Stimulated activated CD8-positive, alpha-beta memory T cell treated with anti-CD3 and anti-CD28 coated beads, Interleukin-15, amount 100 ng/mL, for 24 hours (primary cell): ENCODE measurements at places on chromosomes 4 and X.

- no peak for DNase-seq
These were observed 501.8 kb downstream of the BCOR start for GRCh38 chrX:39595977-39596376.

DNA sequence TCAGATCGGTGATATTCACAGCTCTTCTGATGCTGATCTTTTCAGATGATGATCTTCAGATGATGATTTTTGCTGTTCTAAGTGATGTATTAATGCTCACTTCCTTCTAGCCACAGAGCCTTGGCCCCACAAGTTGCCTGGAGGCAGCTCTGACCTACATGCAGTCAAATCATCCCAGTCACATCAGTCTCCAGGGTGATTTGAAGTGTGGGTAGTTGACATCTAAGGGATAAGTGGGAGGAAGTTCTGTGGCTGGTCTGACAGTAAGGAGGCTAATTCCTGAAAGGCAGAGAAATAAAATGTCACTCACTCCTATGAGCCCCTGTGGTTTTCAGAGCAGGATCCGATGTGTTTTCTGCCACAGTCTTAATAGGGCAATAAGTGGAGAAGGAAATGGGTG is 79.8 kb upstream of the RPL34 start:
- DNase-seq = no peak

DNA sequence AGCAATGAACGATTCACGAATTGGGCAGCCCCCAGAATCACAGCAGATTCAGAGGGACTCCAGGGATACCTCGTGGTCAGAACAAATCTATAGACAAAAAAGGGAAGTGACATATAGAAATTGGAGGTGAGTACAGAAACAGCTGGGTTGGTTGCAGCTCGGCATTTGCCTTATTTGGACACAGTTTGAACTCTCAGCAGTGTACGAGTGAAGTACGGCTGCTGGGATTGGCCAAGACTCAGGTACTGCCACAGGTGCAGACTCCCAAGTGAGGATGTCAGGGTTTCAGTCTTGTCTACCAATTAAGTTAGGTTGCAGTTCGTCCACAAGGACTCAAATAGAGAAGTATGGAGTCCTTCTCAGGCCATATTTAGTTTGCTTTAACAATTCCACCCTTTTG is 28.2 kb downstream of the HTT-AS start:
- no peak for DNase-seq

DNA sequence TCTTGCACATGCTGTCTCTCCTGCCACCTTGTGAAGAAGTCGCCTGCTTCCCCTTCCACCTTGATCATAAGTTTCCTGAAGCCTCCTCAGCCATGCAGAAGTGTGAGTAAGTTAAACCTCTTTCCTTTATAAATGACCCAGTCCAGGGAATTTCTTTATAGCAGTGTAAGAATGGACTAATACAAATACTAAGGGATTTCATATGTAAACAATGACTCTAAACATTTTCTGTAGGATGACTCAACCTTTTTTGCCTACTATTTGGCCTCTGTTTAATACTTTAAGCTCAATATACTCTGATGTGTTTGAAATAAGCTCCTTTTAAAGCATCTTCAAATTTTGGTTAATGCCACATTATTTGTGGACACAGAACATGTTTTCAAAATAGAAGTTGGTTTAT is 813.5 kb upstream of the SLIT2 start:
- no peak for DNase-seq

DNA sequence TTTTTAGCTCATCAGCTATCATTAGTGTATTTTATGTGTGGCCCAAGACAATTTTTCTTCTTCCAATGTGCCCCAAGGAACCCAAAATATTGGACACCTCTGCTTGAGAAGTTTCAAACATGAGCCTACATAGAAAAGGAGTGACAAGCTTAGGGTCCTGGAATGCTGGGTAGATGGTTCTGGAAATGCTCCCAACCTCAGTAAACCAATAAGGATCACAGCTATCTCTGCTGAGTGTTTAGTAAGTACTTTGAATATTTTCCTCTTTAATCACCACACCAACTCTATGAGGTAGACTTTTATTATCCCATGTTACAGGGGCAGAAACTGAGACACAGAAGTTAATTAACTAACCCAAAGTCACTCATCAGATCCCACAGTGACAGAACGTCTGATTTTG is 164.9 kb upstream of the KLF3 start:
- no peak for DNase-seq

DNA sequence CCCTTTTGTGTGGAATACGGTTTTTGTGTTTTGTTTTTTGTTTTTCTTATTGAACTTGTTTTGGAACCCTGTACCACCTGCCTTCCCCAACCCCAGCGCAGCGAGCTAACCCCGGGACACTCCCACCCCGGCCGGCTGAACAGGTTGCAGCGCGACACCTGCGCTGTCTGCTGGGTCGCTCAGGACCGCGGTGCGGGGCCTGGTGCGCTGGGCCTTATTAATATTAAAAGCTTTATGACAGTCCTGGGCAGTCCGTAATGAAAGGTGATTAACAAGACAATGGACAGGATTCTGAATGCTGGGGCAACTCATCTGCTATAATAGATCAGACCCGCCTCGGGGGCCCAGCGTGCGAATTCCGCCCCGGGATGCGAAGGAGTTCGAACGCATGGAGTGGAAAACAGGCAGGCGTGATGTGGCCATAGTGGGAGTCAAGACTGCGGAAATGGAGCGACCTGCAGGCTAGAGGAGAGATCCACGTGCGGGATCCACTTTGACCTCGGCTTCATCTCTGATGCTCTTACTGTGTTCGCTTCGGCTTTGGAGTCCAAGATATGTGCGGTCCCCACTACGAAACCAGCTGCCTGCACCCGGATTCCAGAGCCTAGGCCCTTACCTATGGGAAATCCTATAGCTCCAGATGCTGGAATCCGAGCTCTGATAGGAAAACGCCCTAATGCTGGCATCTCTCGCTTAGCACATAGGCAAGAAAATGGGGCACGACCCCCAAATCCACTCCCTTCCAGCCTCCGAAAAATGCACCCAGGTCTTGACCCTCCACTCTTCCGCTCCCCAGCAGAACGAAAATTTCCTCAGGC is 69.0 kb upstream of the TMEM33 start:
- no peak for DNase-seq

- no peak for DNase-seq
These were observed 54.2 kb upstream of the MGST2 start for GRCh38 chr4:139611391-139611790.

- DNase-seq = no peak
These were observed 2.1 kb downstream of the TIGD2 start for GRCh38 chr4:89113415-89113814.

DNA sequence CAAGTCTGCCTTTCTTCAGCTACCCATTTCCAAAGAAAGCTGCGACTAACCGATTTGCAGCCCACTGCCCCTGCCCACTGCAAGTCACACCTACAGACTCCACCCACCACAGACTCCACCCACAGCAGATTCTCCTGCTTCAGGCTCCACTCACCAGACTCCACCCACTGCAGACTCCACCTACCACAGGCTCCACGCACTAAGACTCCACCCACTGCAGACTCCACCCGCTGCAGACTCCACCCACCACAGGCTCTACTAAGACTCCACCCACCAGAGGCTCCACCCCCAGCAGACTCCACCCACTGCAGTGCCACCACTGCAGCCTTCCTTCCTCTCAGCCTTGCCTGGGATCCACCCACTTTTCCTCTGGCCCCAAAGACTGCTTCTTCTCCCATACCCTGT is 41.3 kb downstream of the ABLIM2 start:
- no peak for DNase-seq

GRCh38 chr4:97942951-97943350 is 200.3 kb downstream of the STPG2 start:
- no peak for DNase-seq

- no peak for DNase-seq
These were observed 598.7 kb upstream of the TECRL start for GRCh38 chr4:65007841-65008439.

DNA sequence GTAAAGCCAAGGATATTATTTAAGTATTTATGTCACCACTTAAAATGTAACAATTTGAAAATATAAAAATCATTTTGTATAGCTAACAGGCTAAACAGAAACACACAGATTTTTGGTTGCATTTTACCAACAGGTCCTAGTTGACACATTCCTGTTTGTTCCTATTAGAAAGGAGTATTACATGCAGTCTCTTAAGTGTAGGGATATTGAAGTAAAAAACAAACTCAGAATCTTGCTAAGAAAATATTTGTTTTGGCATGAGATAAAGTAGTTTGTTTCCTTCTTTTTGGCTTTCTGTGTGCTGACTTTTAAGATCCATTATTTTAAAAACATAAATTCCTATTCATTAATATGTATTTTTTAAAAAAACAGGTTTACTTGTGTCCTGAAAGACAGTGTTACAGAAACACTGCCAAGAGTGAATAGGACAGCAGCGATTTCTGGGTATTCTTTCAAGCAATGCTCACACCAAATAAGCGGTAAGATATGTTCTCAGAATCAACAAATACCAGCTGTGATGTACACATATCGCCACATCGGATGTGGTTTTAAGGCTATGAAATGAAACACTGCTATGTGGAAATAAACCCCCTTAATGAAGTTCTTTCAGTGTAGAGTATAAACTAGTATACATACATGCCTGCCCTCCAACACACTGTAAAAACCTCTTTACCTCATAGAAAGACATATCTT is 6.9 kb downstream of the F11 start:
- DNase-seq = no peak

DNA sequence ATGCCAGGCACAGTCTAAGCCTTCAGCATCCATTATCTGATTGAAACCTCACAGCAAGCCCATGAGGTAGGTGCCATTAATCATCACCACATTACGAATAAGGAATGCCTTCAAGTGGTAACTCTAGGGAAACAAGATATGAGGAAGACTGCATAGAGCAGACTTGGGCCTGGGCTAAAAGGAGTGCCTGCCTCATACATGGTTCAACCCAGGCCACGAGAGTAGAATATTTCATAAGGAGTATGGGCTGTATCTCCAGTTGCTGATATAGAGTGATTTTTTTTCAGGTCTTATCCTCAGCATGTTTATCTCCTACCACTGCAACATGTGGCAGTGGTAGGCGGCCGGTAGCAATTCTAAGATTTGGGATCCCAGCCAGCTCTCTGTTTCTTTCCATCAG is 51.7 kb downstream of the ATP11C start:
- DNase-seq = no peak

GRCh38 chrX:100449696-100450608 is 39.9 kb upstream of the PCDH19 start:
- no peak for DNase-seq

DNA sequence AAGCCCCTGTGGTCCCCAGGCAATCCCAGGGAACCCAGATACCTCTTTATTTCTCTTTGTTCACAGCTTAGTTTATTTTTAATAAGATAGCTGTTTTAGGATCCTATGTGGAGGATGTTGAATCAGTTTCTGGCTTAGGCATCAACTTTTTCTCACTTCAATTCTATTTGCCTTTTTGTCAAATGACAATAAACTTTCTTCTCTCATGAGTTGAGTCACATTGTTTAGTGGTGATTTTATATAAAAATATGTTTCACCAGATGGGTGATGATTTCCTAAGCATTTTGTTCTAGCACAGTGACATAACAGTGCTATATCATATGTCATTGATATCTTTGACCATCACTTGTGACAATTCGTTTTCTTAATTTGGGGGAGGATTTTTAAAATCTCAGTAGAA is 198.1 kb upstream of the PUDP start:
- no peak for DNase-seq

DNA sequence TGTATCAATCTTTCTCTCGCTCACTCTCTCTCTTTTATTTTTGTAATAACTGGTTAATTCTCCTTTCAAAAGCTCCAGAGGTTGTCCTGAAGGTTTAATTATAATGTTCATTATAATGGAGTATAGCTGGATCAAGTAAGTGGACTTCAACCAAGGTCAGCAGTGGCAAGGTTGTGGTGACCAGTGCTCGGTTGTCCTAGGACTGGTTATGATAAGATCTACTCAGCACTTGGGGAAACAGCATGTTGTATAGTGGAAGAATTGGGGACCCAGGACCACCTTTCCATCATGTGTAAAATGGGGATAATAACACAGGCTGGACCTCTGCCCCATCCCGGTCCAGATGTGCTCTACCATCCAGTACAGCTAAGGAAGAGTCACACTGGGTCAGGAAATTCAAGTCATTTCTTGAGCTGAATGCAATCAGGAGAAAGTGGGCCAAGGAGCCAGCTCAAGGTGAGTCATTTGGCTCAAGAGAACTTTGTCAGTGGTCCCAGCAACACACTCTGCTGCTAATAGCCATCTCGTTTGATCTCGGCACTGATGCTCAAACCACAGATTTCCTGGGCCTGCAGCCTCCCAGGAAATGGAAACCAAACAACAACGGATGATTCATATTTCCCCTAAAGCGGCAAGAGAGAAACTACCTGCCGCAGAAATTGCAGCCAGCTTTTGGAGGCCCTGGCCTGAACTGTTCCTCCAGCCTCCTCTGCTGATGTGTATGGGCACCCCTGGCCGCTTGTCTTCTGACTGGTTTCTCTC is 123.6 kb upstream of the RBPJ start:
- DNase-seq = peak; percentile 13

DNA sequence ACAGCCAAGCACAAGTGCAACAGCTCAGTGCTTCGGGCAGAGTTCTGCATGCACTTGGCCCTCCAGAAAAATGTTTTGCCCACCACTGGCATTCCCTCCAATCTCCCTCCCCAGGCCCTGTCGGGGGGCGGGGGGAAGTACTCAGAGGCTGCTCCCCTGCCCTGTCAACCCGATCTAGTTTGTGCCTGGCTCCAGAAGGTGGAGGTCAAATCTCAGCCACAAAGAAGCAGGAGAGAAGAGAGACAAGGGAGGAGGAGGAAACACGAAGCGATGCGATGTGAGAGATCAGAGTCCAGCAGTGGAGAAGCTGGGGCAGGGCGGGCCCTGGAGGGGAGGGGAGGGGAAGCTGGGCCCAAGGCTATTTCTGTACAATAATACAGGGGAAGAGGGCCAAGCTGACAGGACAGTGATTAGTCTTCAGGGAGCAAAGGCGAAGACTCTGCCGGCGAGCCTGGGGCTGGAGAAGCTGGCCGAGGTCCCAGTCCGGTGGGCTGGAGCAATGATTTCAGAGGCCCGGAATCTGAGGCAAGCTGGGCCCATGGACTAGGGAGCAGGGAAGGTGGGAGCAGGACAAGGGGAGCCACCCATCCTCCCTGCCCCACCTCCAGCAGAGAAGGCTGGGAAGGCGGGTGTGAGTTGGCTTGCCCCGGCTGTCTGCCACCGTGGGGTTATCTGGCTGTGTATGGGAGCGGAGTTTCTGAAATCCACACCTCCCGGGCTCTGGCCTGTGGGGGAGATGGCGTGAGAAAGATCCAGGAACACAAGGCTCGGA is 167.1 kb downstream of the EFNB1 start:
- DNase-seq = no peak

- DNase-seq = no peak
These were observed 595 bp upstream of the NAP1L2 start for GRCh38 chrX:73215246-73215645.

- DNase-seq = no peak
These were observed 612 bp downstream of the CPLX1 start for GRCh38 chr4:825063-825970.

DNA sequence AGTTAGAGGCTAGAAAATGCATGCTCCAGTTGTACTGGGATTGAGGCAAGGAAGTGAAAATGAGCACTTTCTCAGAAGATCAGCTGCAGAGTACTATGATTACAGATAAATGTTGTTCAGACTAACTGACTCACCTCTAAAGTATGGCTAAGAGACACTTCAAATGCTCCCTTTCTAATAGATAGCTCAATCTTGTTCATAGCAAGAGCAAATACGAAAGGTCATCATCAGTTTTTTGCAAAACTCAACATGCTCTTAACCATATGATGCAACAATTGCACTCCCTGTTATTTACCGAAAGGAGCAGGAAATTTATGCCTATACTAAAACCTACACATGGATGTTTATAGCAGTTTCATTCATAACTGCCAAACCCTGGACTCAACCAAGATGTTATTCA is 838.4 kb upstream of the INTU start:
- no peak for DNase-seq

- no peak for DNase-seq
These were observed 169.2 kb downstream of the AFAP1 start for GRCh38 chr4:7770224-7771050.
